ENCODE measurements at places on chromosomes 7 and 10.

- no peak for DNase-seq
These were observed 69.6 kb downstream of the UBE2H start for GRCh38 chr7:129883151-129883550.

- DNase-seq, result no peak
These were observed 28.1 kb upstream of the NAMPT start for GRCh38 chr7:106312906-106313305.

- DNase-seq, result no peak
These were observed at the start of gene MET for GRCh38 chr7:116671681-116672595. TSS of gene MET (plus strand) at chr7:116672196. CDS start at chr7:116699085, 26,889 bp downstream.

GRCh38 chr10:47079204-47079580 lies 168.0 kb downstream of the PTPN20 start:
- DNase-seq, result no peak

Data from NCI-H1436 treated with DMSO at 0.1 percent for 48 hours (cell line).